ENCODE measurements at places on chromosomes 1 and 21. TPM values are rescaled to one million over a fixed set of nuclear protein-coding genes. Genes with fewer than 3 reads are reported as not detected.
A peak's percentile ranks its signal among the peaks of the same experiment; 100 is the strongest.

DNA sequence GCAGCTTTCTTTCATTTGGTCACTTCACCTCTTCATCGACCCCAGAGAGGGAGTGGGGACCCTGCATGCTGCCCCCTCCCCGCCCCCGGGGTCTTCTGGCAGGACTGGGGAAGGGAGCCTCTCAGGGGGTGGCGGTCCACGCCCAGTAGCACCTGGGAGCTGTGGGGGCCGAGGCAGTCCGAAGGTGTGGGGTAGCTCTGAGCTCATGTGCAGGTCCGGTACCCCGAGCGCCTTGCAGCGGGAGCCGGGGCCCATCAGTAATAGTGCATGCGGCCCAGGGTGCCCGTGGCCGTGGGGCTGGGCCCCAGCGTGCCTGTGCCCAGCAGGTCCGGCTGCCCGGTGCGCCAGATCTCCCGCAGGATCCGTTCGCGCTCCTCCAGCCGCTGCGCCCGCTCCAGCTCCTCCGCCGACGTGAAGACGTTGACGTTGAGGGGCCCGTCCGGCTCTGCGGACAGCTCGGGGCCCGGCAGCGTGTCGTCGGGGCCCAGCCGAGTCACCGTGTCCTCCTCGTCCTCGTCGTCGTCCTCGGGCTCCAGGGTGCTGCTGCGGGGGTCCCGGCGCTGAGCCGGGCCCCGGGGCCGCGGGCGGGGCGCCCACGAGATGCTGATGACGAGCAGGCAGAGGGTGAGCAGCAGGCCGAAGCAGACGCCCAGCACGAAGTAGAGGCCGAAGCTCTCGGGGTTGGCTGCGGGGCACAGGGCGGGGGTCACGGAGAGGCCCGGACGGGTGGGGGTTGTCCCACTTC, 1.2 kb downstream of the EVA1B start:
- H3K4me3 ChIP-seq: peak overlapping the region; percentile 65
- DNase-seq: no peak
- H3K36me3 ChIP-seq: no peaks in the 10 kb centered on the region
- peak overlapping the region; percentile 90 for H3K27ac ChIP-seq
- no peaks in the 10 kb centered on the region for H3K4me1 ChIP-seq

DNA sequence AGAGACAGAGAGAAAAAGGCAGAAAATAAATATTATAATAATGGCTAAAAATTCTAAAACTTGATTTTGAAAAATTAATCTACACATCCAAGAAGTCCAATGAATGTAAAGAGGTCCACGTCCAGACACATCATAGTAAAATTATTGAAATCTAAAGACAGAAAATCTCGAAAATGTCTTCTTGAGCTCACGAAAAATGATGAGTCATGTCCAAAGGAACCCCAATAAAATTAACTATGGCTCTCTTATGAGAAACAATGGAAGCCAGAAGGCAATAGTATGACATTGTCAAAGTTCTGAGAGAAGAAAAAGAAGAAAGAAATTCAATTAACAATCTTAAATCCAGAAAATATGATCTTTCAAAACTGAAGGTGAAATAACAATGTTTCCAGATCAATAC, 84.6 kb downstream of the LRRIQ3 start:
- H3K27ac ChIP-seq: no peak overlapping the region
- no peak overlapping the region for H3K4me3 ChIP-seq
- no peaks in the 10 kb centered on the region for H3K27me3 ChIP-seq

DNA sequence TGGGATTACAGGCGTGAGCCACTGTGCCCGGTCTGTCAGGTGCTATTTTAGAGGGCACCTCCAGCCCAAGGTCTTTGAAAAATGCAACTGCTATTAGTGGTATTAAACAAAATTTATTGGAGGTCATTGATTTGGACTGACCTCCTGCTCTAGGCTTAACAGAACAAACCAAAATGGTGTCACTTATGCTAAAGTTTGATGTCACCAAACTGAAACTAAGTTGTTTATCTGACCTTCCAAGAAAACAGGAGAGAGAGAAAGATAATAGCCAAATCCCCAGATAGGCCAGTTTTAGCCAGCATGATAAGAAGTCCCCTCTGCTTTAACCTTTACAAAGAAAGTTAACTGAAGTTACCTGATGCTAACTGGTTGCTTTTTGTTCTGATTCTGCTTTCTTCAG, 8.1 kb upstream of the INAVA start:
- DNase-seq: no peak
- no peak overlapping the region for H3K27ac ChIP-seq
- H3K4me1 ChIP-seq: no peaks in the 10 kb centered on the region

DNA sequence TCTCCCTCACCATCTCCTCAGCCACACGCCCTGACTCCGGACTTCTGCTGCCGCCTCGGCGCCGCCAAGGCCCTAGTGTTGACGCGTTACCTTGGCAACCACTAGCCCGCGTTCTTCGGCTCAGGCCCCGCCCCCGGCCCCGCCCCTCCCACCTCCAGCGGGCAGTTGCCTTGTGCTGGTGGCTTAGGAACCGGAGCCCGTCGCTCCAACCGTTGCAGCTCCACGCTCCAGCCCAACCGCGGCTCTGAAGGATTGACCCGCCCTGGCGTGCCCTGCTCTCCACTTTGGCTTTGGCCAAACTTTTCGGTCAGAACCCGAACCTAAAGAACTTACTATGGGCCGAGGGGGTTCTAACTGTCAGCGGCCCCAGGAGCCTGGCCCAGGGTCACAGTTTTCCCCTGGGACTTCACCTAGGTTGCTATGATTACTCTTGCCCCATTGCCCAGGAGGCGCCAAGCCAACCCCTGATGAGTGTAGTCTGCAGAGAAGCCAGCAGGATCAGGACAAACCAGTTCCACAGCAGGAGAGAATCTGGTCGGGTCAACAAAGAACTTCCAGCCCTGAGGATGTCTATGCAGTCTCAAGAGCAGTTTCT, at the start of gene CFAP45:
CFAP45 (minus strand) TSS at position 80 of the 595 bp plus-strand sequence; CDS start at position 13, 67 bp downstream.
- H3K36me3 ChIP-seq: no peaks in the 10 kb centered on the region
- no peak within 1 kb of the TSS for H3K4me3 ChIP-seq
- H3K4me1 ChIP-seq: peaks cover 8% of the 10 kb centered on the region
- peak; percentile 86 for DNase-seq

DNA sequence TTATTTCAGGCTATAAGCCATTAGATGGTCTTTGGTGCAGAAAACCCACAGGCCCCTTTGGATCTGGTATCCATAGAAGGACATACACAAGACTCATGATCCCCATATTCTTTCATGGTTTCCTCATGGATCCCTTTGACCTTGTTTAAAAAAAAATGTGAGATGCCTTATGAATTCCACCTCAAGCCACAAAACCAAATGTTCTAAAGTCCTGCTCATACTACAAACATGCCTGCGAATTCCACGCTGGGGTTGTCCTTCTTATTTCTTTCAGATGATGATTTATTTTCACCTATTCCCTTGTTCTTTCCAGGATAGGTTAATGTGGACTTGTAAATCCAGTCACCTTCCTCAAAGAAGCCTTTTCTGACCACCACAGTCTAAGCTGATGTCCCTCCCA, 256.9 kb upstream of the DPYD start:
- DNase-seq: no peak
- H3K4me1 ChIP-seq: no peaks in the 10 kb centered on the region
- H3K4me3 ChIP-seq: no peak overlapping the region
- H3K27ac ChIP-seq: no peak overlapping the region

JAM2 gene
- 66.6 TPM for total RNA-seq

DLGAP3 gene
- 7.1 TPM for total RNA-seq

IL12RB2 gene
- total RNA-seq: 0.18 TPM

All from prostate gland (tissue), 2 donors.